Keratinocyte (primary cell): ENCODE measurements at places on chromosomes 7 and 10. TPM values are rescaled to one million over a fixed set of nuclear protein-coding genes. Genes with fewer than 3 reads are reported as not detected.

GRCh38 chr7:17099083-17099973 is 199.1 kb upstream of the AHR start:
- DNase-seq: peak; percentile 56

EBLN1 gene
- not detected in 3 replicates for polyA plus RNA-seq

PODXL gene
- 0.04 to 0.08 TPM (median 0.08 TPM) in 3 replicates for polyA plus RNA-seq

- no peak for DNase-seq
Observed at GRCh38 chr10:95610727-95611126, 45.8 kb downstream of the ALDH18A1 start.

TFR2 gene
- 0.07 to 0.21 TPM (median 0.12 TPM) in 3 replicates for polyA plus RNA-seq

DNA sequence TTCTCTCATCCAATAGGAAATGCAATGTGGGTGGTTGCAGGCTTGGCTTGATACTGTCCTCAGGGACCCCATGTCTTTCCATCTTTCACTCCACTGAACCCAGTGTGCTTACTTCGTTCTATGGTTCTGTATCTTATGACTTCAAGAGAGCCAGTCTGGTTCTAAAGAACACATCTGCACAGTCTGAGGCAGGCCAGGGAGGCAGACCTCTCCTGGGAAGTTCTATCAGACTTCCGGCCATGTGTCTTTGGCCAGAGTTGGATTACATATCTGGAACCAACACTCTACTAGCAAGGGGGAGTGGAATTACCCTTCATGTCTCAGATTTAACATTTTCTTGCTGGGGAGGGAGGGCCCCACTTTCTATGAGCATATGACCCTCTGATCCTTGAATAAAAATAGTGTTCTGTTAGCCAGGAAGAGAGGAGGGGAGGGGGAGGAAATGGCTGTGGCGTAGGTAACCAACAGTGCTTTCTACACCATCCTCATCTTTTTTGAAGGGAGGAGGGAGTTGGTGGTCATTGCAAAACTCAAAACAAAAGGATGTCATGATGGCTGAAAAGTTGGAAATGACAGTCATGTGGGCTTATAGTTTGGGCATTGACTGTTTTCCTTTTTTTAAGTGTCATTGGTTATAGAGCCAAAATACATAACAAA is 370.2 kb downstream of the GATA3 start:
- no peak for DNase-seq

DNA sequence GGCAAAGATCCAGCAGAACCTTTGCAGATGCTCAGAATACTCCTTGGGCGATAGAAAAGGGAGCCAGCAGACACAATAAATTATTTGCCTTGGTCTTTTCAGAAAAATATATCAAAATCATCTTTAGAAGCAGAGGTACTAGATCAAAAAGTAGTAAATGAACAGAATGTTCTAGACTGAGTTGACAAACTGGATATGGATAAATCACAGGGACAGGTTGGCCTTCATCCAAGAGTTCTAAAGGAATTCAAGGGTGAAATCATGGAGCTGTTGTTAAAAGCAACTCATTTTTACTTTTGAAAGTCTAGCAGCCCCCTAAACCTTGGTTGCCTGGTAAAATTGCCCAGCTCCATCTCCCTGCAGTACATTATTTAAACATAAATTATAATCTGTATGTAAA is 99.1 kb downstream of the PLCE1 start:
- DNase-seq: no peak

DNA sequence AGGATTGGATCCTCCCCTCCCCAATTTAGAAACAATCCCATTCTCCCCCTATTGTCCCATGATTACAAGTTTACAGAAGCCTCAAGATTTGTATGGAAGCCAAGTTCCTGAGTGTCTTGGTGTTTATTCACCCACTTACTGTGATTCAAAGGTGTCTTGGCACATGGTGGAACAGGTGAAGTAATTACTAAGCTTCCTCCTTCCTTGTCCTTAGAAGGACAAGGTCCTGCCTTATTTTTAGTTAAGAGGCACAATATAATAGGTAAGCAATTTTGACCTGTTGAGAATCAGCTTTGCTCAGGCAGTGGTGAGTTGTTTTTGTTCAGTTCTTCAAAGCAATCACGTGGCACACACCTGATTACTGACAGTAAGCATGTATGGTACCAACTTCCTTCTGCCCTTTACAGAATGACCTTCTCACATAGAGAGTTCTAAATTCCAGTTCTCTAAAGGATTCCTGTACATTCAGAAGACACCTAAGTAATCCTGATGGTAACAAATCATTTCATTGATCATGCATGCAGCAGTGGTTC is 60.7 kb upstream of the SLC13A1 start:
- no peak for DNase-seq

LIPF gene
- not detected in 3 replicates for polyA plus RNA-seq

DNA sequence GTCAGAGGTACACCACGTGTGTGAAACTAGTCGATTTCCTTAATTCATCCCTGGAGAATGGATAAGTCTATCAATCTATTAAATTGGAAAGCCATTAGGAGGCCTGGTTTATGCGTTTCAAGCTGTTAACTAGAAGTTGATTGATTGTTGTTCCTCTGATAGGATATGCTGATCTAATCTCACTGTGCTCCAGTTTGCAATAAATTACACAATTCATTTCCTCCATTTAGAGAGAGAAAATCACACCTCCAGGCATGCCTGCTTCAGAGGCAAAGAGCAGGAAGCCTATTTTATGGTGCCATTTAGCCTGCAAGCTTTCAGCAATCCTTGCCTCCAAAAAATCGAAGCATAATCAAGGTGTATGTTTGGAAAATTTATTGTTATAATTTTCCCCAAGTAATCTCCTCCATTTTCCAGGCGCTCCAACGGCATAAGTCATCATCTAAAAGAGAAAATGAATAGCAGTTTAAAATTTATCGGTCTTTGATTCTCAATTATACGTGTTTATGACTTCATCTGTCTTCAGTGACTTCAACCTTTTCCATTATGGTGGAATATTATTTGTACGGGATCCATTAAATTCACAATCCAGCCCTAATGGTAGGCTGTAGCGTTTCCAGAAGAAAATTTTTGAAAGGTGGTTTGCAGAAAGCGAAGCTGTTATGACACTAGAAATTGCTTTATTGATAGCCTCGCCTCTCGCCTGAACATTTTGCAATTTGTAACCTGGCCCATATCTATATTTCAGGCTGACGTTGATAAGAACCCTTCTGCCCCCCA is 42.9 kb upstream of the HMX3 start:
- no peak for DNase-seq

- DNase-seq: peak; percentile 11
Observed at GRCh38 chr7:7681191-7681935, 37.0 kb downstream of the RPA3 start.
